OCI-M1 (cell line): ENCODE measurements at places on chromosomes 13 and 19.

DNA sequence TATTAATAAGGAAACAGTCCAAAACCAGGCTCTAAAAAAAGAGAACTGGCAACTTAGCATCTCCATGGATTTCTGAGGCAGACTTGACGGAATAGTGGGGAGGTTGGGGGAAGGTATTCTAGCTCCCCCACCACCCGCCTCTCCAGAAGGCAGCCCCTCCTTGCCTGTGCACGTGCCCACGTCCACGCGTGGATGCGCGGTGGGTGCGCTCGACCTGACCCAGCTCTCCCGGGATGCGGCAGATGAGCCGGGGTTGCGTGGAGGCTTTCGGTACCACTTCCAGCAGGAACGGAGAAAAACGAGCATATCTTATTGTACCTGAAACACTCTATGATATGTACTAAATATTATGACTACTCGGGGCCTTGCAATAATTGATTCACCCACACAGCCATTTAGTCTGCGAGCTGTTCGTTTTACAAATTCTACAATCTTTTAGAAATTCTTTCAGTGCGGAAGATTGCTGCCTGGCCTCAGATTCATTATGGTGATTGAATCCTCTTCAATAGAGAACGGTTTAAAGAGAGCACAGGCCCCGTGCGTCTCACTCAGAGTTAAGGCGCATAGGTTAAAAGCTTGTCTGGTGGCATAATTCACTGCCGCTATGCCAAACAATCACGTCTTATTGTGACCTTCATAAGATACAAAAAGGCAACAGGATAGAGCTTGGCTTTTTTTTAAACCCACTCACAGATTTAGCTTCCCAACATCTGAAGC lies 117.9 kb downstream of the URI1 start:
- DNase-seq = no peak

GRCh38 chr19:55197528-55197927 lies 11.8 kb downstream of the PTPRH start:
- DNase-seq = peak; percentile 38

DNA sequence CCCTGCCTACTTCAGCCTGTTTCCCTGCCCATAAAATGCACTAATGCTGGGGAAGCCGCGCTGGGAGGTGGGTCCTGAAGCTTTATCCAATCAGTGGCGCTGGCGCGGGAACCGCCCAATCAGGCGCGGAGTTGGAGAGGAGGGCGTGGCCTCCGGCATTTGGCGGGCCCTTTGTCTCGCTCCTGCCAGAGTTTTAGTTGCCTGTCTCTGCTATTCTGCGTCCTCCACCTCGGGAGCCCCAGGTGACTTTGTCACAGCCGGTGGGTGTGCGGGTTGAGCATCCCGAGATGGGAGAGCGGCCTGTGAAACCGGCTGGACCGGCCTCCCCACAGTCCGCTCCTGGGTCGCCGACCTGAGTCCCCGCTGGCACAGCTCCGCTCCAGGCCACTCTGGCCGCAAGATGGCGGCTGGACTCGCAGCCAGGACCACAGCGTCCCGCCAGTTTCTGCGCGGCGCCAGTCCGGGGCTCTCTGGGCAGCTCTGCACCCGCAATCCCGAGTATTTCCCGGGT lies 30.7 kb upstream of the ZNF429 start:
- peak; percentile 99 for DNase-seq

GRCh38 chr13:111864566-111864965 lies 202.4 kb upstream of the SOX1 start:
- DNase-seq = no peak

- peak; percentile 100 for DNase-seq
Measured at GRCh38 chr19:54464044-54464629, 559 bp upstream of the LENG9 start.

DNA sequence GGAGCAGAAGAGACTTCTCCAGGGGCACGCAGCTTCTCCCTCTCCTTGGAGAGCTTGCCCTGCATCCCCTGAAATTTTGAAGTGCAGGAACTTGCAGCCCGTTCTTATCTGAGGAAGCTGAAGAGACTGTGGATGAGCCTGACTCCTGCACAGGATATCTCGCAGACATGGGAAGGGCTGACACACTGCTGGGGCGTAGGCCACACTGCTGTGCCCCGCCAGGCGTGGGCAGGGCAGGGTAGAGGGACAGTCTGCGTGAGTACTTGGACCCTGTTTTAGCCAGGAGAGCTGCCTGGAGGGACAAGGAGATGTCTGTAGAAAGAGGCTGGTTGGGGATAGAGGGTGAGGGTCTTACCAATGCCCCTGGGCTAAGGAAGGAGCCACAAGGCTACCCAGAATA lies 353.7 kb upstream of the NBEA start:
- no peak for DNase-seq

- DNase-seq = no peak
Measured at GRCh38 chr13:98353750-98354149, 176.7 kb upstream of the RNF113B start.

- DNase-seq = no peak
Measured at GRCh38 chr13:110300090-110300815, 6.7 kb downstream of the COL4A1 start.

GRCh38 chr13:105220063-105220462 lies 1315.4 kb downstream of the EFNB2 start:
- DNase-seq = no peak

- DNase-seq = peak; percentile 88
Measured at GRCh38 chr19:7928741-7929701, 3.1 kb upstream of the CTXN1 start.

- DNase-seq = peak; percentile 28
Measured at GRCh38 chr13:50320271-50320862, 305.1 kb downstream of the KCNRG start.

GRCh38 chr13:41697578-41697977 lies 240.2 kb downstream of the RGCC start:
- DNase-seq = no peak

DNA sequence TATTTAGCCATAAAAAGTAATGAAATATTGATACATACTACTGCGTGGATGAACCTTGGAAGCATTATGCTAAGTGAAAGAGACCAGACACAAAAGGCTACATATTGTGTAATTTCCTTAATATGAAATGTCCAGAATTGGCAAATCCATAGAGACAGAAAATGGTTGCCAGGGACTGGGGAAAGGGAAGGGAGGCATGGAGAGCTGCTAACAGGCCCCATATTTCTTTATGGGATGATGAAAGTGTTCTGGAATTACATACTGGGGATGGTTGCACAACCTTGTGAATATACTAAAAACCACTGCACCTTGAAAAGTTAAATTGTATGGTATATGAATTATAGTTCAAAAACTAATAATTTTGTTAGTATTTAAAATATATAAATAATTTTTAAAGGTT lies 3.6 kb downstream of the IFT88 start:
- no peak for DNase-seq

GRCh38 chr13:47190696-47191305 lies 293.9 kb upstream of the HTR2A start:
- peak; percentile 12 for DNase-seq

DNA sequence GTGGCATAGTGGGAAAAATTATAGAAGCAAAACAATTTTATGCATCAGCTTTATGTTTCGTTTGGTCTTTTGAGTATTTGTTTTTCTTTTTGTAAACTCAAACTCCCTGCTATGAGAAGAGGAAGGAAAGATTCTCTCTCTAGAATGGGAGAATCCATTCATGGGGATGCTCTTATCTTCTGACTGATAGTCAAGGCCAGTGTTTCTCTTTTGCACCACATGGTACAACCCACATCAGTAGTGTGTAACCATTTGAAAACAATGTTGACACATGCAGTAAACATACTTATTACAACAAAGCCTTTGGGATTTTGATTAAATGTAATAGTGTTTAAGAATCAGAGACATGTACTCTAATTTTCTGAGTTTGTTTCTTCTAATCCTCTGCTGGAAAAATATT lies 490.5 kb downstream of the MYO16 start:
- DNase-seq = peak; percentile 21

DNA sequence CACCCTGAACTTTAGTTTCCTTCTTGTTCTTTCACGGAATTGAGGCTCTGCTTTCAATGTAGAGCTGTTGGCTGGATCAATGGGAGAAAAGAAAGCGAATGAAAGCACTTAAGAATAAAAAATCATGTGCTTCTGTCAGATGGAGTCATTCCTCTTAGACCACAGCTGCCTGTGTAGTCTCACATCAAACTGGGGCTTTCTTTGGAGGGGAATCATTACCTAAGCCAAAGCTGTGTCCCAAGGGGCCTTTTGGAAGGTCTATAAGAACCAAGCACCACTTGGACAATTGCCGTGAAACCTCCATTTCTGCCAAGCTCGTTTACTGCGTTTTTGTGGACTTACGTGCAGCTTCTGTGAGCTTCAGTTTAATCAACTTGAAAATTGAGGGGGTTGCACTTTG lies 44.2 kb upstream of the RNF113B start:
- no peak for DNase-seq

DNA sequence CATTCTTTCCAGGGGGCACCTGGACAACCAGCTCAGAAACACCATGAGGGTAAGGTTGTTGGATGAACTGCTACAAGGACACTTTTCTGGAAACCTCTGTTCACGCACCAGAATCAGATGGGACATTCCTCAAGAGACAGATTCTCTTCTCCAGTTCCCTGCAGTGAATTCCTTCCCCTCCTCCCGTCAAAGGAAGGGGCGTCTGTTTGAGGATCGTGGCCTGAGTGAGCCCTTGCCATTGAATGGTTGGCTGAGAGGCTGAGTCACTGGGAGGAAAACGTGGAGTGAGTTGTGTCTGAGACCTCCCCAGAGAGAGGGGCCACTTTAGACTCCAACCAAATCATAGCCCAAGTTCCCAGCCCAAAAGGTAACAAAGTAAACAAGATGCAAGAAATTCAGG lies 79.4 kb upstream of the ZNF507 start:
- no peak for DNase-seq

DNA sequence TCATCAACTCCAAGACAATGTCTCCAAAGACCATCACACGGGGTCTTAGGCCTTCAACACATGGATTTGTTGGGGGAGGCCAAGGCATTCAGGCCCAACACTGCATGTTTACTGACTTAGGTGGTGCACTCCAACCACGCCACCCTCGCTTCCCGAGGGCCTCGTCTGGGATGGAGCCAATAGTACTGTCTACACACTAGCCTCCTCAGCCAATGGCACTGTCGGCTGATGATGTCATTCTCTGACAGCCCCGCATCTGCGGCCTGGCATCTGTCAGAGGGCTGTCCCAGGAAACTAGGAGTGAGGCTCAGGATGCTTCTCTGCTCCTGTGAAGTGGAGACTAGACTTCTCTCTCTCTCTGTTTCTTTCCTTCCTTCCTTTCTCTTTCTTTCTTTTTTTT lies 96.6 kb downstream of the TEX26 start:
- DNase-seq = no peak

DNA sequence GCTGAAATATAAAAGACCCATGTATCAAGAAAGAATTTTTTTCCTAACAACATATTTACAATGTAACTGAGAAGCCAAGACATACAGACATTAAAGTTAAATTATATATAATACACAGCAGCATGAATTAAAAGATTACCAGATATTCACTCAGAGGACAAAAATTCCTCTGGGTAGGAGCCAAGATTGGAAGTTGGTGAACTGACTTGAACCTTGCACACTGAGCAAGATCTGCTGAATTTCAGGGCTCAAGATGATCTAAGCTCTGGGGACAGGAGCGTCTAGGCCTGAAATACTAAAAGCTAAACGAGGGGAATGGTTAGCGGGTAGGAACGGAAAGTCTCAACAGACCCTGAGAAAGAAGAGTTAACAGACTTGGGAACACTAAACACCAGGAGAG lies 8.5 kb downstream of the FOXO1 start:
- no peak for DNase-seq

DNA sequence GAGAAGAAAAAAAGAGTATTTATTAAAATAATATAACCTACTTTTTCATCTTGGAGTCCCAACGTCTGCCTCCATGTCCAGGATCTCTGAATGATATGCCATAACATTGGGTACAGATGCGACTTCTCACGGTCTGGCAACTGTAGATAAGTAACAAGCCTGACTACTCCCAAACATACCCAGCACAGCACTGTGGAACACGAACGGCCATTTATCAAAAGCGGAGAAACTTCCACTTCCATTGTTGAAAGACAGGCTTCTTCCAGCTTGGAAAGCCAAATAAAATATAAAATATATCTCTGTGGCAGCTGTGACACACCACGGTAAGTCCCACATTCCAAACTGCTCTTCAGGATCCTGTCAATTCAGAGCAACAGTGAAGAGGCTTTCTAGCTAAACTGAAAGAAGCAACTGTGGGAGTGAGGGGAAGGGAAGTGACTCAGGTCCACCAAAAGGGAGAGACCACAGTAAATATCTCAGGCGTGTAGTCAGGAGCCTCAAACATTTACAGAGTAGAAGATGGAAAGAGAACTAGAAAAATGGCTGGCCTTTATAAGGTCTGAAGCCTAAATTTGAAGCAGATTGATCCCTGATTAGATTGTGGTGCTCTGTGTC lies 331.7 kb downstream of the LIG4 start:
- DNase-seq = peak; percentile 91

DNA sequence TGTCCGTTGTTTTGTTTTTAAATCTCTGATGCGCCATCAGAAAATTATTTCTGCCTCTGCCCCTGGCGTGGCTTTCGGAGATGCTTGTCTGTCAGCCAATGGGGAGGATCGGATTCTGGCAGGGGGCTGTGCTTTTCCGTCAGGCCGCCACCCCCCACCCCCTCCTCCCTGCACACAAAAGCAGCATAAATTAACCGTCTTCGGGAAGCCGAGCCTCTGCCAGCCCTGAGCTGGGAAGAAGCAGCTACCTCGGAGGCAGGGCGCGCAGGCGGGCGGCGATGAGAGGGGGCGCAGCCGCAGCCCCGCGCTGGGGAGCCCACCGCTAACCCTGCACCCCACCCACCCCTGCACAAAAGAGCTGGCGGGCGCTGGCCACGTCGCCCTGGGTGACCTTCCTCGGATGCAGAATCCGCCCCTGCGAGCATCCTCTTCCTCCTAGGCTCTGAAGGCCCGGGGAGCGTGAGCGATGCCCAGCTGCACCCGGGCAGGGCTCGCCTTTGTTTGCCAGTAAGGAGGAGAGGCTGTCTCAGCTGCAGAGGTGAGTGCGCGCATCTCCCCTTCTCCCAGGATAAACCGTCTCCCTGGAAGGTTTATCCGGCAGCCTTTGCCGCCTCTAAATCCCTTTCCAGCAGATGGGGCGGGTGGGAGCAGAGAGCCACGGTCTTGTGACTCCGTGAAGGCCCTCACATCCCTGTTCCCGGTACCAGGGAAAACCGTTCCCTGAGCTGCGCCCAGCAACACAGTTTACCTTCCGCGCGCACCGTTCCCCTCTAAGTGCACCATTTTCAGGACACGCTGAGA lies at the start of gene ATCAY:
Gene ATCAY, plus strand, starts transcription at position 215 of the 801 bp plus-strand sequence. CDS start 5,083 bp downstream, outside the sequence.
- no peak for DNase-seq

- DNase-seq = peak; percentile 71
Measured at GRCh38 chr19:53396525-53396868, 1.5 kb downstream of the ZNF765 start.

- DNase-seq = peak; percentile 45
Measured at GRCh38 chr13:85650613-85651012, 148.6 kb downstream of the SLITRK6 start.
